Activated T-helper 1 cell treated with anti-CD3 and anti-CD28 coated beads, Interleukin-2, amount 50 U/mL, for 16 hours (primary cell): ENCODE measurements at places on chromosomes 2 and 18.
A peak's percentile ranks its signal among the peaks of the same experiment; 100 is the strongest.

- DNase-seq, result no peak
These were observed 7.9 kb downstream of the PPP3R1 start for GRCh38 chr2:68244456-68244855.

GRCh38 chr18:23353459-23353858 lies 99.6 kb upstream of the RIOK3 start:
- no peak for DNase-seq

DNA sequence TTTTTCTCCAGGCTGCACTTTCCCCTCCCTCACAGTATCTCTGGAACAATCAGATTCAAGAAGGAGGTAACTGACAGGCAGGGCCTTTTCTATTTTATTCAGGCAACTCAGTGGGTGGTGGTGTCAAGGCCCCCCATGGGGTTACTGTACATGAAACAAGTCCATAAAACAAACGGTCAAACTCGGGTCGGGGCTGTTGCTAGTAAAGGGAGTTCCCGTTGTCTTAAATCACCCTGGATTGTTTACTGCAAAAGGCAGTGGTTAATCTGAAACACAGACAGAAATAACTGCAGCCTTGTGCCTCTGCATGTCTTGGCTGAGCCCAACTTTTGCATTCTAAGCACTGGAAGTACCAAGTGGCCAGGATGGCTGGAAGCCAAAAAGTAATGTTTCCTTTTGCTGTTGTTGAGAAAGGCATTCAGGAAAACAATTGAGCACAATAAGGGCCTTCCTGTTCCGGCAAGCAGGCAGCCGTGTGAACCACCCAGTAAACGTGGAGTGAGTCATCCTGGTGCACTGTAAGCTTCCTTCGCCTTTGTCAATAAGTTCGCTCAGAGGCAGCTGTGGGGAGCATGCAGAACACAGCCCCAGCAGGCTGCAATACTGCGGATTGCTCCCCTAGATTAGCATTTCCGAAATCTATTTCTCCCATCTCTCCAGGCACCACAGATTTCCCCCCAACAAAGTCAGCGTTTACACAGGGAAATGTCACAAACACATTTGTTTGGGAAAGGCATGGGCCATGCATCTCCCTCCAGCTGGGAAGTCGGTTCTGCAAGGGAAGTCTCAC lies 149.6 kb downstream of the IRS1 start:
- peak; percentile 16 for DNase-seq

- no peak for DNase-seq
These were observed 20.0 kb upstream of the LPIN1 start for GRCh38 chr2:11726384-11726783.

GRCh38 chr2:3476321-3476984 lies 42.9 kb downstream of the ADI1 start:
- DNase-seq, result no peak

GRCh38 chr18:50410894-50411293 lies 36.0 kb downstream of the SKA1 start:
- DNase-seq, result no peak

GRCh38 chr2:50620783-50621182 lies 411.1 kb downstream of the NRXN1 start:
- no peak for DNase-seq

- DNase-seq, result no peak
These were observed 45.3 kb downstream of the FBLN7 start for GRCh38 chr2:112183327-112184025.

- DNase-seq, result no peak
These were observed 28.9 kb upstream of the LMAN1 start for GRCh38 chr18:59387687-59388565.
